Mammary epithelial cell (primary cell): ENCODE measurements at places on chromosomes 16 and 17.
A peak's percentile ranks its signal among the peaks of the same experiment; 100 is the strongest.

DNA sequence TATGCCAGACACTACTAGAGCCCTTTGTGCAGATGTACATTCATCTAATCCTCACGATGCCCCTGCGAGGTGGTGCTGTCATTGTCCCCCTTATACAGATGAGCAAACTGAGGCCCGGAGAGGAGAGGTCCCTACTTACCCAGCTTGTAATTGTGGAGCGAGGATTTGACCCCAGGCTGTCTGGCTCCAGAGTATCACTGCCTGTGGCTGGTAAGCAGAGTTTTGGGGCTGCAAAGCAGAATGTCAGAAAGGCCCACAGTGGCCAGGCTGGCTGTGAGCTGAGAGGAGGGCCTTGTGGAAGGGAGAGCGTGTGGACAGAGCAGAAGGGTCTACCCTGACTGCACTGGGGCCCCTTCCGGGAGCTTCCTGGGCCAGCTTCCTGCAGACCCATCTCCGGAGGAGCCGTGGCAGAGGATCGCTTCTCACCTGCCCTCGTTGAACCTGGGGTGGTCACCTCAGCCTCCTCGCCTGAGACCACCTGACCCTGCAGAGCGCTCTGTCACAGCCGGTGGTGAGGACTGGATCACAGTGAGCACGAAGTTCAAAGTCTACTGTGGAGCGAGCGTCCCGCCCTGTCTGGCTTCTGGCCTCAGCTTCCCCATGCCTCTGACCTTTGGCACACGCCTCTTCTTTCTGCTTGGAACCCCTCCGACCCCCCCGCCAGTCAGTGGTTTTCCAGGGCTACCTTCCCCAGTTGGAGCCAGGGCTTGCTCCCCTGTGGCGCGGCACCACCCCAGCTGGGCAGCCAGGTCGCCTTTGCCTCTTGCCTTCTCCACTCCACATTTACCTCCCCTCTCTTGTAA is 12.1 kb downstream of the CMIP start:
- DNase-seq, result no peak

DNA sequence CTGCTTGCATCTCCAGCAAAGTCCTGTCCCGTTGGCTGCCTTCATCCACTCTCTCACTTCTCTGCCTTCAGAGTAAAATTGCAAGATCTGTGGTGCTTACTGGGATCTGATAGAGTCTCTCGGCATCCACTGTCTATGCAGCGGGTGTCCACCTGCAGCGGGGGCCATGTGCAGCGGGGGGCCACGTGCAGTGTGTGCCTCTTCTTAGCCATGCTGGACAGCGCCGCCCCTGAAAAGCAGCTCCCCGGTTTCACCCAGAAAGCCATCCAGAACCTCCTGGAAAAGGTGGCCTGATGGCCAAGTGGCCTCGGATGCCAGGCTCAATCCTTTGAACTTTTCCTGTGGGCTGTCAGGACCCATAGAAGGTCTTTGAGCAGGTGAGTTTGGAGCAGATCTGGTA is 9.5 kb downstream of the STX4 start:
- no peak for DNase-seq

GRCh38 chr16:30351586-30352419 is 3.3 kb downstream of the CD2BP2 start:
- DNase-seq, result peak; percentile 37

DNA sequence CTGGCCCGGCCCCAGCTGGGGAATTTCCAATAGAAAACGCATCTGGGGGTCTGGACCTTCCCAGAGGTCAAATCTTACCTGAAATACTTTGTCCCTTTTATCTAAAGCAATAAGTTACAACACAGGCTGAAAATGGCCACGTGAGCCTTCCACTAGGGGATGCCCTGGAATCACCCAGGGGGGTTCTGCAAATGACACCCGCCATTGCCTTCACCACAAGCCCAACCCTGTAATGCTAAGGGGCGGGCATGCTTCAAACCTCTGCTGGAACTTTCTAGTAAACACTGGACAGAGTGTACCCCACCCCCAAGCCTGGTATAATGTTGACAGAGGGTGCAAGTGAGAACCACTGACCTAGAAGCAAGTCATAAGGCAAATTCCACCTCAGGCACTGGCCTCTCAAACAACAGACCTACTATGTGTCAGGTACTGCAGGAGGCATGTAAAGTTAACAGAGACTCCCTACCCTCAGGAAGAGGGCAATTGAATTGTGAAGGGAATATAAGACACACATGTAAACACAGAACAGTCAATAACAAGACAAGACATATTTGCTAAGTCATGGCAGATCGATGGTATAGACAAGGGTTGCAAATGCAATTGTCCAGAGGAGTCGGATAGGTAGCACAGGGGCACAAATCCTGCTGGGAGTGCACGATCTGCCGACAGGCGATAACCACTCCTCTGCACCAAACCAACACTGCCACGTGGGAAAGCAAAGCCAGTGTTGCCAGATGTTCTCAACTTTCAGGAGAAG is 59.0 kb downstream of the ARHGAP17 start:
- DNase-seq, result no peak

DNA sequence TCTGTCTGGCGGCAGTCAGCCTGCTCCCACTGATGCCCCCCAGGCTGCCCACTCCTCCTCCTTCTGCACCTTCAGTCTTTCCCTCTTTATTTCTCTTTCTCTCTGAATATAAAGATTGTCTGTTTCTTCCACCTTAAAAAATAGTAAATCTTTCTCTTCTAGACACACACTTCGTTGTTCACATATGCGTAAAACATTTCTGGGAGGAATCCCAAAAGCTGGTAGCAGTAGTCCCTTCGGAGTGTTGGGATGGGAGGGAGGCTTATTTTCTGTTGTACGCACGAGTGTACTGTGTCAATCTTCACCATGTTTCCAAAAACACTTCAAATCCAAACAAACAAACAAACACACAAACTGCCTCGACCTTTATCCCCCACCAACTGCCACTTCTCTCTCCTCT is 9.9 kb downstream of the OSBPL7 start:
- no peak for DNase-seq
